ENCODE measurements at places on chromosomes 4 and X. TPM values are rescaled to one million over a fixed set of nuclear protein-coding genes. Genes with fewer than 3 reads are reported as not detected.

The OTC gene
- 0.87 TPM for total RNA-seq

- H3K4me3 ChIP-seq = no peak overlapping the region
- no peaks in the 10 kb centered on the region for H3K27me3 ChIP-seq
- no peak overlapping the region for H3K27ac ChIP-seq
- DNase-seq = no peak
Measured at GRCh38 chr4:8478801-8479744, 38.5 kb downstream of the TRMT44 start.

DNA sequence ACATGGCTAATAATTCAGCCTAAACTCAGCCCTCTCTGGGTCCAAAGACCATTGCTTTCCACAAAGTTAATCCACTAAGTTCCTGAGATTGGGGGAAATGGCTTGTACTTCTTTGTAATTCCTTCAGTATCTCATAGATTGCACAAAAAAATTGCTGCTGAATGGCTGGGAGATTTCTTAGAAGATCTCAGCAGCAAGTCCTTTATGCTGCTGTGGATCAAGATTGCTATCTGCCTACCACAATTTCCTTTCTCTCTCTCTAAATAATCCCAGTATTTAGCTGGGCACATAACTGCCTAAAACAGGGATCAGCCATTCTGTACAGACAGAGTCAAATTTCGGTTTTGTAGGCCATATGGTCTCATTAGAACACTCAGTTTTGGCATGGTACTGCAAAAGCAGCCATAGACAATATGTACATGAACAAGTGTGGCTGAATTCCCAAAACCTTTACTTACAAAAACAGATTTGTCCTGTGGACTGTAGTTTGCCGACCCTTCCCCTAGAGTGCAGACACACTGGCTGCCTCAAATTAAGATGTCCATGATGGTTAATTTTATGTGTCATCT, 18.5 kb upstream of the HOPX start:
- H3K4me1 ChIP-seq = peaks cover 8% of the 10 kb centered on the region
- H3K27ac ChIP-seq = no peak overlapping the region
- no peaks in the 10 kb centered on the region for H3K36me3 ChIP-seq
- H3K4me3 ChIP-seq = no peak overlapping the region
- no peaks in the 10 kb centered on the region for H3K27me3 ChIP-seq
- DNase-seq = no peak

DNA sequence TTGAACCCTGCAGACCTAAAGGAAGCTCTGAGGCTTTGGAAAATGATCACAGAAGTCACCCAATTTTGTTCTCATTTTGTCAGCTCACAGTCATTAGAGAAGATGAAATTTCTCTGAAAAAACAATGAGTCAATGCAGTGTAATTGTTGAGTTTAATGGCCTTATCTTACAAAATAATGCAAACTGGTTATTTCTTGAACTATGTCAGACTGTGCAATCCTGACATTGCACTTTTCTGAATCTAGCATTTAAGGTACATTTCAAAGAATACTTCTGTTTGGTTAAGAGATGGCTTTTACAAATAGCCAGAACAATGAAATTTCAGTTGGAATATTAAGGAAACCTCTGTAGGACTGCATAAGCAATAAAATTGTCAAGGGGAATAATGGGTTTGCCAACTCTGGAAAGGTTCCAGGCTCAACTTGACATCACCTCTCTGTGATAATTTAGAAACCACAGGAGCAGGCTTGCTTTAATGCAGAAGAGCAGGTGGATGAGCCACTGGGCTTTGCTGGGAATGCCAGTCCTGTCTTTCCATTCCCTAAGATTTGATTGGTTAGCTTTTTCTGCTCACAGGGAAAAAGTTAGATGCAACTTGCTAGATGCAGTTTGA, 222.8 kb downstream of the FRMPD4 start:
- H3K4me3 ChIP-seq = no peak overlapping the region
- DNase-seq = no peak
- no peak overlapping the region for H3K27ac ChIP-seq

GRCh38 chr4:85092536-85092935, 126.0 kb upstream of the WDFY3 start:
- no peak overlapping the region for H3K4me3 ChIP-seq
- no peak overlapping the region for H3K27ac ChIP-seq
- no peak for DNase-seq
- H3K4me1 ChIP-seq = no peaks in the 10 kb centered on the region
- H3K27me3 ChIP-seq = no peaks in the 10 kb centered on the region

DNA sequence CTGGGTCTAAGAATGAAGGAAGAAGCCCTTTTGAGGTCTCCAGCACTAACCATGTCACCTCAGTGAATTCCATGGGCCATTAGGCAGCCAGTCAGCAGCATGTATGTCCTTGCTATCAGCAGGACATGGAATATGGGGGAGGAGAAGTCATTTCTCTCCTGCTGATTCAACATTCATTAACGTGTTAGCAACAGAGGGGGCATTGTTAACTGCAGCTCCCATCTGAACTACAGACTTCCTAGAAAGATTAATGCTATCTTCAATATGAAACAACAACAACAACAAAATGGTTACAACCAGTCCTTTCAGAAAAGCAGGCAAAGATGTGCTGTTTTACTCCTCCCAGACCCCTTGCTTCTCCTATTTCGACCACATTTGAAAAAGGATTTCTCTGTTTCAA, 120.4 kb upstream of the SLC34A2 start:
- no peak for DNase-seq
- H3K4me3 ChIP-seq = no peak overlapping the region
- H3K36me3 ChIP-seq = no peaks in the 10 kb centered on the region

DNA sequence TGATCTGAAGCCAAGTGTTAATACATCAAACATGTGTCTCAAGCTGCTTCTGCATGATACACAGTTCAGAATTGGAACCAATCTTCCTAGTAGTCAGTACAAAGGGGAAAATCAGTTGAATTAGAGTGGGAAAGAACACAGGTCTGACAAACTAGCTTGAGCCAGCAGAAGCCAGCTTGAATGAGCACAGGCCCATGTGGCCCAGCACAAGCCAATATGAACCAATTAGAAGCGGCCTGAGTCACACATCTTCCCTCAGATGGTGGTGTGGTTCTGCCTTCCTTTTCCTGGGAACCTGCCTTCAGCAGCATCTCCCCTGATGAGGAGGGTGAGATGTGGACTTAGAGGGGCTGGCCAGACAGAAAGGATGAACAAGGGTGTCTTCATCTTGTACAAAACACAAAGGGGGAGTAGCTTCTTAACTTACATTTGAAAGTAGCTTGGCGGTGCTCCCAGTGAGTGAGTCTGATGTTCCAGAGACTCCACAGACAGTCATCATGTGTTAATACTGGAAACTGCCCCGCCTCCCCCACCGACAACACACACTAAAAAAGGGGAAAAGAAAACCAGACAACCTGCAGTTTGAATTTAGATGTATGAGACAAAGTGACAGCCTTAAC, 72.0 kb downstream of the FRMPD4 start:
- H3K4me1 ChIP-seq = no peaks in the 10 kb centered on the region
- H3K4me3 ChIP-seq = no peak overlapping the region
- peak; percentile 12 for DNase-seq
- no peak overlapping the region for H3K27ac ChIP-seq

DNA sequence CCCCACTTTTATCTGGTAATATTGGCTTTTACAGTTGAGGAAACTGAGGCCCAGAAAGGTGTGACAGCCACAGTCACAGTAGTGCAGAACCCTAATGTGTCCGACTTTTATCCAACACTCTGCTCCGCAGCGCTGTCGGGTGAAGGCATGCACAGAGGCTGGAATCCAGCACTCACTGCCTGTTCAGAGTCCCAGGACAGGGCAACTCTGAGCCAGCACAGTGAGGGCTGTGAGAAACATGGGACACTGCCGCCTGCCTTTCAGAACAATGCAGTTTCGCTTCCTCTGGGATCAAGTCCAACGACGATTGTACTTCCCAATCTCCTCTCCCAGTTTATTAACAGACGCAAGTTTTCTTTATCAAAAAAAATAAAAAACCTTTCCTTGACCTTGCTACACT, 41.9 kb upstream of the PDGFRA start:
- H3K27ac ChIP-seq = no peak overlapping the region
- no peak overlapping the region for H3K4me3 ChIP-seq
- DNase-seq = no peak
- no peaks in the 10 kb centered on the region for H3K36me3 ChIP-seq
- no peaks in the 10 kb centered on the region for H3K27me3 ChIP-seq

- no peaks in the 10 kb centered on the region for H3K4me1 ChIP-seq
- H3K4me3 ChIP-seq = no peak overlapping the region
- no peak for DNase-seq
- H3K27me3 ChIP-seq = peaks cover 40% of the 10 kb centered on the region
Measured at GRCh38 chr4:3285558-3286334, 7.1 kb upstream of the RGS12 start.

All from tibial nerve (tissue), 4 donors.